MV-4-11 (cell line): ENCODE measurements at places on chromosomes 4 and X.

DNA sequence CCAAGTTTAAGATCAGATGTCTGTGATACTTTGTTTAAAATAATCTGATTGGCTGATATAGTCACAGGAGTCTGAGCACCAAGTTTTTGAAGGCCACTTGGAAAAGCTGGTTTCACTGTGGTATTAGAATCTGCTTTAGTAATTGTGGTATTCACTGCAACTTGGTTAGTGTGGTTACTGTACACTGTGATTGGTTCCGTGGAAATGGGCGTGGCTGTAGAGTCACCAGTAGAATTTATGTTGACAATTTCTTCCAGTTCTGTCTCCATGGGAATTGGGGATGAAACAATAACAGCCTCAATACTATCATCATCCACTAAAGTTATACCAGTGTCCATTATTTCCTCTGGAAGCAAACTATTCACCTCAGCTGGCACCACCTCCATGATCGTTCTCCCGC is 26.2 kb downstream of the LIN54 start:
- peak; percentile 81 for DNase-seq

DNA sequence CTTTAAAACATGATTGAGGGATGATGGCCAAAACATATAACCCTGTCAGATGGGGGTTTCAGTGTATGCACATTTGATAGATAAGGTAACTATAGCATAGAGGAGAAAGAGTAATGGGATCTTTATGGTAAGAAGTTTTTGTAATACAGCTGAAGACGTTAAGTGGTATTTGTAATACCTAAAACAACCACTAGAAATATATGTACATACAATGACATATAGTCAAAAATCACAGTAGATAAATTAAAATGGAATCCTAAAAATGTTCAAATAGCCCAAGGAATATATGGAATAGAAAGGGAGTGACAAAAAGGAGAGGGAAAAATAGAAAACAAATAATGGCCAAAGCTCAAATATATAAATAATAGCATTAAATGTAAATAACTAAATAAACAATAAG is 371.3 kb upstream of the FSTL5 start:
- no peak for DNase-seq

DNA sequence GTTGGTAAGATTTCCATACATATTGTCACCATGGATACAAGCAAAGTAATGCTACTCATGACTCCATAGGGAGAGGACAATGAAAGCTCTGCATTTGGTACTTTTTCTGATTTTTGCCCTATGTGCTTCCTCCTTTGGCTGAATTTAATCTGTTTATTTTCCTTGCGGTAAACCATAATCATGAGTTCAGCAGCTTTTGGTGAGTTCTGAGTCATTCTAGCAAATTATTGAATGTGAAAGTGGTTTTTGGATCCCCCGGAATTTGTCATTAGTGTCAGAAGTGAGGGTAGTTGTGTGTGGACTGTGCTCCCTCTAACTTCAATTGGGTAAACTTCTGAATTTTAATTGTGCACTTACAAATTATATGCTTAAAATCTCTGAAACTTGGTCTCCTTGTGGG is 170.3 kb downstream of the MOSPD2 start:
- DNase-seq: no peak

DNA sequence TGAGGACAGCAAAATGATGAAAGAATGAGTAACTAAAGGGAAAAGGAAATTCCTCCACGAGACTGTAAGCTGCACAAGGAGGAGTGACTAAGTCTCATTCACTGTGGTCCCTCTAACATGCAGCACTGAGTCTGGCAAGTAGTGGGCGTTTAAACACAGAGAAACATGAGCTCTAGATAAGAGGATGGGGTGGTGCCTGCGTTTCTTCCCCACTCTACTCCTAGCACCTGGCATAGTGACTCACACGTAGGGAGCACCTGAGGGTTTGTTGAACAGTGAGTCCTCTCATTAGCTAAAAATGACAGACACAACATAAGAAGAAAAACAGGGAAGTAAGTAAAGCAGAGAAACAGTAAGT is 105.8 kb upstream of the CBR4 start:
- DNase-seq: peak; percentile 50

DNA sequence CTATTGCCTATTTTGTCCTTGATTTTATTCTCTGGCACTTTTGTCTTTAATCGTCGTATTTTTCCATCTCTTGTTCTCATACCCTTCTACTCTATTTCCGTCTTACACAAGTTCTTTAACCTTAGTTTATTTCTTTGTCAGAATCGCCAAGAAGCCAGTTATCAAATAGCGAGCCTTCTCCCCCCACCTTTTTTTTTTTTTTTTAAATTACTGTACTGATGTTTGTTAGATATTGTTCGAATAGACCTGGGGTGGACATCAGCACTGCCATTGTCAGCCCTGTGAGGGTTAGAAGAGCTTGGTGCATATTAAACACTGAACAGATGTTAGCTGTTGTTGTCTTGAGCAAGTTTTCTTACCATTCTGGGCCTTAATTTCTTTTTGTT is 1.2 kb downstream of the SPCS3 start:
- DNase-seq: no peak

- DNase-seq: peak; percentile 32
Observed at GRCh38 chrX:19739683-19740082, 147.7 kb downstream of the SH3KBP1 start.

GRCh38 chr4:7209699-7210098 is 17.4 kb downstream of the SORCS2 start:
- DNase-seq: no peak

DNA sequence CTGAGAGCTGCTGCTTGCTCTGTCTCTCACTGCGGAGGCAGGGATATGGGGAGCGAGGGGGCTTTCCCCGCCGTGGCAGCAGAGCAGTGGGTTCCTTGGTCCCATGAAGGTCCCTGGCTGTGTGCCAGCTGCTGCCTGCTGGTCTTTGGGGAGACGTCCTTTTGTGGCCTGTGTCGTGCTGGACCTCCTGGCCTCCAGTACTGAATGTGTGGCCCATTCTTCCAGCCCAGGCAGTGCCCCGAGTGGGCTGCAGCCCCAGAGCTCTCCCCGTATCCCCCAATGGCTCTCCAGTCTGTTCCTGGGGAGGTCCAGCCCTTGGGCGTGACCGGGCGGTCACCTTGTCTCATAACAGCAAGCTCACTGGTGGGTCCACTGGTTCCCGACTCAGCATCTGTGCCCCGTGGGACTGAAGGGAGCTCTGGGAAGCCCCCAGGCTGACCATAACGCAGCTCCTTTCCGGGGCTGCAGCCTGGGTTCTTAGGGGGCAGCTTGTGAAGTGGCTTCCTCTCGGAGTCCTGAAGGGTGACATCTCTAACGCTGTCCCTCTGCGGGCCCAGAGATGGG is 115.6 kb downstream of the SMIM20 start:
- no peak for DNase-seq

DNA sequence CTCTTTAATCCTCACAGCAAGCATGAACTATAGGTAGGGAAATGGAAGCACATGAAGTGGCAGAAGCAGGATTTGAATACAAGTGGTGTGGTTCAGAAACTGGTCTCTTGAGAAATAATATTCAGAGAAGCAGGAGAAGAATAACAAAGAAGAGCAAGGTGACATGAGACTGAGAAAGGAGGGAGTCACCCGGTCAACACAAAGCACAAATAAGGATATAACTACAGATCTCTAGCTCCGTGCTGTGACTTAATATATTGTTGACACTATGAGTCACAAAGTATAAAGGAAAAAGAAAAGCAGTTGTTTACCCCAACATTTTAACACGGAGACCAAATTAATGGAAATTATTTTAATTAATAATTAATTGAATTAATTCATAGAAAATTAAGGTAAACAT is 204.5 kb downstream of the CPE start:
- DNase-seq: no peak

DNA sequence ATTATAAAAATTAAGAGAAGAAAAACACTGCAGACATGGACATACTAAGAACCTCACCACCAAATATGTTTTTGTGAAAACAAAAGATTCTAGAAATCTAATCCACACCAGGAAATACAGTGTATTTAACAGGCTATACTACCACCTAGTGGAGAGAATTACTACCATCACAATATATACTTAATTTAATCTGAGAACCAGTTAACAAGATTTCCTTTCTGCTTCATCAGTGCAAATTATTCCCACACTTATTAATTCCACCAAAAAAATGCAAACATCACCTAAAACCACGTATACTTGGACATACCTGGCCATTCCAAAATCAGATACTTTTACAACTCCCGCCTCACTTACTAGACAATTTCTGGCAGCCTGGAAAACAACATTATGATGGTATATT is 7.0 kb upstream of the TXK start:
- DNase-seq: peak; percentile 49

- DNase-seq: no peak
Observed at GRCh38 chr4:153398713-153399112, 54.2 kb downstream of the MND1 start.

DNA sequence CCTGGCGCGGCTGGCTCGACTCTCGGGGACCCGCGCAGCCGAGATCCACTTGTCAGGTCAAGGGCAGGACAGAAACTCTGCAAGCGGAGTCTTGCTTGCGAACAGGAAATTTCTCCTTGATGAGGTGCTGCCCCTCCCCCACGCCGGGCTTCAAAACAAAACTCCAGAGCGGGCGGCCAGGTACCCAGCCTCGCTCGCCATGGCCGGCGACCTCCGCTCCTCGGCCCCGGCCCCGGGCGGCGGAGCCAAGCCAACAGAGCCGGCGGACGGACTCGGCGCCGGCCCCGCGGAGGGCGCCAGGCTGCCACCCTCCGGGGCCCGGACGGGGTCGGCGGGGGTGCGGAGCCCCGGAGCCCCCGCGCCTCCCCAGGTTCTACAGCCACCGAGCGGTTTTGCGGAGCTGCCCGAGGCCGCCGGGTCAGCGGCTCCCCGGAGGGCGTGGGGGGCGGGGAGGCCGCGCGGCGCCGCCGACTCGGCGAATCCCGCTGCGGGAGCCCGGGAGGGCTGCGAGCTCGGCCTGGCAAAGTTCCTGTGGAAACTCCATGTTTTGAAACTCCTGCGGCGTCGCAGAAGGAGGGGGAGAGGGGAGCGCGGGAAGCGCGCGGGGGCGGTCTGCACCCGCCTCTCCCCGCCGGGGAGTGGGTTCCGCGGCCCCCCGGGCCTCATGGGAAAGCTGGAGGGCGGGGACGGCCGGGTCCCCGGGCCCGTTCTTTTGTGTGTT is 11.7 kb upstream of the BCOR start:
- DNase-seq: no peak

DNA sequence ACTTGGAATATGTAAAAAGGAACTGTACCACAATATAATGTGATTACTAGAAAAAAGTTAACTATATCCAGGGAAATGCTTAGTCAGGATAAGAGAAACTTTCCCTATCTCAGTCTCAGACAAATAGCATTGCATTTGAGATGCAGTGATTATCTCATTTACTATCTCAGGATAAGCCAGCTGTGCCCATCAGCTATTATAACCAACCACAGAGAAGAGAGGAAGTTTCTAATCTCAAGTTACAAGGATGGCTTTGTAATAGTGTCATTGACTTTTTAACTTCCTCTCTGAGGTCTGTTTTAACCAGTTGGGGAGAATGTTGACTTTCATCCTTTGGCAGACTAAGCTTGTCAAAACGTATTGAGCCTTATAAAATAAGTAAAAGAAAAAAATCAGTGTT is 56.5 kb downstream of the SNX25 start:
- DNase-seq: peak; percentile 88

GRCh38 chr4:1991596-1992434 is 17.0 kb downstream of the NELFA start:
- no peak for DNase-seq

- no peak for DNase-seq
Observed at GRCh38 chr4:6198768-6199421, 1.5 kb downstream of the JAKMIP1 start.

DNA sequence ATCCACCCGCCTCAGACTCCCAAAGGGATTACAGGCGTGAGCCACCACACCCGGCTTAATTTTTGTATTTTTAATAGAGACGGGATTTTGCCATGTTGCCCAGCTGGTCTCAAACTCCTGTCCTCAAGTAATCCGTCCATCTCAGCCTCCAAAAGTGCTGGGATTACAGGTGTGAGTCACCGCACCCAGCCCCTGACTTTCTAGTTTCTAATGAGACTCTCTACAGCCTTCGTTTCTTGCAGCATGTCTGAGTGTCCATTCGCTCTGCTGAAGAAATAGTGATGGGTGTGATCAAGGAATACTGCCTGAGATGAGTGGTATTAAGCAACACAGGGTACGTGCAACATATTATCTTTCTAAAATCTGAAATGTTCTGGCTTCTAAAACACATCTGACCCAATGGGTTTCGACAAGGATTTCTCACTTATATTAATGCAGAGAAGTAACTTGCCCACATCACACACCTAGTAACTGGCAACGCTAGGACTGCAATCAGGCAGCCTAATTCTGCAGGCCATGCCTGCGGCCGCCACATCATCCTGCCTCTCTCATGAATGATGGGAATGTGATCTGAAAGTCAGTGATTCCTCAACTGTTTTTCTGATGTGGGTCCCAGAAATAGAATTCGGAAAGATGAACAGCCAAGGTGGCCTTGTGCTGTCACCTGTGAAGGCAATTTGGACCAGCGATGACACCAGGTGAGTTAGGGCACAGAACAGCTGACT is 74.3 kb downstream of the RBM47 start:
- peak; percentile 18 for DNase-seq

- peak; percentile 57 for DNase-seq
Observed at GRCh38 chr4:37365888-37366287, 121.3 kb downstream of the NWD2 start.

GRCh38 chr4:73718375-73719373 is 21.7 kb upstream of the CXCL8 start:
- DNase-seq: peak; percentile 91

GRCh38 chrX:124406294-124407014 is 60.1 kb downstream of the SH2D1A start:
- peak; percentile 30 for DNase-seq

GRCh38 chr4:147578051-147578476 is 39.1 kb upstream of the TMEM184C start:
- no peak for DNase-seq

- no peak for DNase-seq
Observed at GRCh38 chr4:170425040-170425439, 335.3 kb upstream of the AADAT start.

GRCh38 chr4:94306713-94307112 is 35.9 kb downstream of the HPGDS start:
- DNase-seq: no peak

GRCh38 chr4:78342125-78342524 is 209.4 kb upstream of the ANXA3 start:
- no peak for DNase-seq

GRCh38 chr4:159252491-159252890 is 149.6 kb downstream of the RAPGEF2 start:
- DNase-seq: no peak

- no peak for DNase-seq
Observed at GRCh38 chr4:7705593-7705992, 234.1 kb downstream of the AFAP1 start.

DNA sequence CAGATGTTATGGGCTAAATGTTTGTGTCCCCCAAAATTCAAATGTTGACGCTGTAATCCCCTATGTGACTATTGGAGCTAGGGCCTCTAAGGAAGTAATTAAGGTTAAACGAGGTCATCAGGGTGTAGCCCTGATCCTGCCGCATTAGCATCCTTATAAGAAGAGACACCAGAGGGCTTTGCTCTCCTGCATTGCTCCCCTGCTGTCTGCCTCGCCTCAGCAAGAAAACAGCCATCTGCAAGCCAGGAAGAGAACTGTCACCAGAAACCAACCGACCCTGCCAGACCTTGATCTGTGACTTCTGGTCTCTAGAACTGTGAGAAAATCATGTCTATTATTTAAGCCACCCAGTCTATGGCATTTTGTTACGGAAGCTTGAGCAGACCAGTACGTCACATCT is 331.9 kb downstream of the DCTD start:
- no peak for DNase-seq
